Right lung (tissue), 10 donors: ENCODE measurements at places on chromosomes 2 and 18.

GRCh38 chr18:9617006-9617542 lies 2.7 kb upstream of the PPP4R1 start:
- no peak for DNase-seq

DNA sequence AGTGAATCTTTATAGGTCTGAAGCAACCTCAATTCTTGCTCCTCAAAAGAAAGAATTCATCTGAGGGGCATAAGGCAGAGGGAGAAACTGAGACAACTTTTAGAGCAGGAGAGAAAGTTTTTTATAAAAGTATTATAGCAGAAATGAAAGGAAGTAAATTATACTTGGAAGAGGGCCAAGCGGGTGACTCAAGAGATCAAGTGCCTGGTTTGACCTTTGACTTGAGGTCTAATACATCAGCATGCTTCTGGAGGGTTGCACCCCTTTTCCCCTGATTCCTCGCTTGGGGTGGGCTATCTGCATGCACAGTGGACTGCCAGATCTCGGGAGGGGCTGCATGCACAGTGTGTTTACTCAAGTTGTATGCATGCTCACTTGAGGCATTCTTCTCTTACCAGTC lies 268.5 kb upstream of the LRATD1 start:
- no peak for DNase-seq

- no peak for DNase-seq
These were observed 404.7 kb upstream of the CDH2 start for GRCh38 chr18:28581521-28582071.

- DNase-seq: no peak
These were observed 8.4 kb upstream of the PER2 start for GRCh38 chr2:238296638-238297457.

DNA sequence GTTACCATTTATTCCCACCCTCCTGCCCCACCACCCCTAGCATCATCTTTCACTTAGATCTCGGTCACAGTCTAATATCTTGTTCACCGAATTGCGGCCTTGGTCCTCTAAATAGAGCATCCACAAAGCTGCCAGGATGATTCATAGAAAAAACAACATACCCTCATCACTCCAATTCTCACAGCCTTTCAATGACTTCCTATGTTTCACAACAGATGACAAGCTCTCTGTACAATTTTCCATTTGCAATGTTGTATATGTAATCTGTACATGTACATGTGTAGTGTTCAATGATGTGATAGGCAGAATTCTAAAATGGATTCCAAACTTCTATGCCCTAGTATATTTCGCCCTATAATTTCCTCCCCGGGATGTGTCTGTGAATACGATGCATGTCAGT lies 675.6 kb upstream of the CELF4 start:
- DNase-seq: no peak

GRCh38 chr2:2850218-2850755 lies 519.2 kb upstream of the MYT1L start:
- no peak for DNase-seq

DNA sequence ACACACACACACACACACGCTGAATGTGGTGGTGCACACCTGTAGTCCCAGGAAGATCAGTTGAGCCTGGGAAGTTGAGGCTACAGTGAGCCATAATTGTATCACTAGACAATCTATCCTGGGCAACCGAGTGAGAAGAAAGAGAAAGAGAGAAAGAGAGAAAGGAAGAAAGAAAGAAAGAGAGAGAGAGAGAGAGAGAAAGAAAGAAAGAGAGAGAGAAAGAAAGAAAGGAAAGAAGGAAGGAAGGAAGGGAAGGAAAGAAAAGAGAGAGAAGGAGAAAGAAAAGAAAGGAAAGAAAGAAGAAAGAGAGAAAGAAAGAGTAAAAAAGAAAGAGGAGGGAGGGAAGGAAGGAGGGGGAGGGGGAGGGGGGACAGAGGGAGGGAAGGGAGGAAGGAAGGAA lies 150.0 kb upstream of the MAP3K20 start:
- DNase-seq: no peak

DNA sequence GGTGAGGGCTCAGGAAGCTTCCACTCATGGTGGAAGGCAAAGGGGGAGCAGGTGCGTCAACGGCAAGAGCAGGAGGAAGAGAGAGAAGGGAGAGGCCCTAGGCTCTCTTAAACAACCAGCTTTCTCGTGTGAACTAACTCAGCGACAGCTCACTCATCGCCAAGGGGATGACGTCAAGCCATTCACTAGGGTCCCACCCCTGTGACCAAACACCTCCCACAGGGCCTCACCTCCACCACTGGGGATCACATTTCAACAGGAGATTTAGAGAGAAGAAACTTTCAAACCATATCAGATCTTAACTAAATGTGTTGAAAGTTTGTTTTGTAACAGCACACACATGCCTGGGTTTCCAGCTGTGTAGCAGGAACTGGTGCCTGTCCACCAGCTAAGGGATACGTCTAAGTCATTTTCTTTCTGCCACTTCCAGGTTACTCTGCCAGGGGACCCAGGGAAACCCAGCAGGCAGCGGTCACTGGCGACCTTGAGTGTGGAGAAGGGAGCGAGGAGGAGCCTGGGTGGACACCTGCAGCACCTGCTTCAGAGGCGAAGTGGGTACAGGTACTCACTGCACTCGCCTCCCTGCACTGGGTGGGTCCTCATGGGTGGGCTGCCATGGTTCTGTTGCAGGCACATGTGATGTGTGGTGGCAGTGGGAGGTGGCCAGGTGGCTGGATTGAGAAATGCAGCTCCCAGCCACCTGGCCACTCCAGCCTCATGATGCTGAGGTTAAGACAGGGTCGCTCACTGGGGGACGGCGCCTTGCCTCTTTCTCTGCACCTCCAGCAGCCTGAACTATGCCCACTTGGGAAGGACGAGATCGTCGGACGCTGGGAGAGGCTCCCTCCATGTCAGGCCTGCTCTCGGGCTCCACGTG lies 8.4 kb upstream of the GPC1 start:
- DNase-seq: peak; percentile 34
